G401 (cell line): ENCODE measurements at places on chromosomes 5 and 9.
A peak's percentile ranks its signal among the peaks of the same experiment; 100 is the strongest.

- DNase-seq, result no peak
Observed at GRCh38 chr5:32690153-32690552, 21.0 kb upstream of the NPR3 start.

- no peak for DNase-seq
Observed at GRCh38 chr9:77562019-77562748, 85.9 kb downstream of the GNA14 start.

DNA sequence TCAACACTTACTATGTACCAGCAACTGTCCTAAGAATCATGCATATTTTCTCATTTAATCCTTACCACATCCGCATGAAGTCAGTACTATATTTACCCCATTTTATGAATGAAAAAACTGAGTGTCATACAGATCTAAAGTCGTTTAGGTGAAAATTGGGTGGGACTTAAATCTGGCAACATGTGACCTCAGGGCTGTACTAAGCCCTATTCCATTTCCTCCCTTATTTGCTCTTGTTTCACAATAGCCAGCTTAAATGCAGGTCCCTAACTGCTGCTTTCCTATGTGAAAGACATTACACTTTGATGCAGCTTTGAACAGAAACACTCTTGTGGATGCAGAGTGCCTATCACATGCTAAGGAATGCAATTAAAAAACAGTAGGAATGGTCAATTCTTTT lies 2.5 kb upstream of the RAB14 start:
- no peak for DNase-seq

DNA sequence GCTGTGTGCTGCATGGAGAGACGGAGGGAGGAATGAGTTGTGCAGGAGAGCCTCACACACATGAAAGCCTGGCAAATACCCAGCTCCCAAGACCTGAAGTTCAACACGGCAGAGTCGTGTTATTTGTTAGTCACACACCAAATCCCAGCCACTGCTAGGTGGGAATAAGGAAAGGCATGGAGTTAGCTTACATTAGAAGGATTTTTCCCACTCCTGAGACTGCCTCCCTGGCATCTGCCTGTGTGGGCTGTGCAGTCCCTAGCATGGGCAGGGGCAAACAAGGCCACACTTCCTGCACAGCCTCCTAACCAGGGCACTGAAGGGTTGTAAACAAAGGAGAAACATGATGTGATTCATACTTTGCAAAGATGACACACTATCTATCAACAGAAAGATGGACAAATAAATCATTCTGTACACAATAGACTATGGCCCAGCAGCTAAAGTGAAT lies 306.8 kb downstream of the SPOCK1 start:
- peak; percentile 58 for DNase-seq

GRCh38 chr5:143567583-143568504 lies 164.4 kb upstream of the NR3C1 start:
- no peak for DNase-seq

GRCh38 chr5:179559284-179560252 lies 9.2 kb downstream of the RUFY1 start:
- DNase-seq, result peak; percentile 100

DNA sequence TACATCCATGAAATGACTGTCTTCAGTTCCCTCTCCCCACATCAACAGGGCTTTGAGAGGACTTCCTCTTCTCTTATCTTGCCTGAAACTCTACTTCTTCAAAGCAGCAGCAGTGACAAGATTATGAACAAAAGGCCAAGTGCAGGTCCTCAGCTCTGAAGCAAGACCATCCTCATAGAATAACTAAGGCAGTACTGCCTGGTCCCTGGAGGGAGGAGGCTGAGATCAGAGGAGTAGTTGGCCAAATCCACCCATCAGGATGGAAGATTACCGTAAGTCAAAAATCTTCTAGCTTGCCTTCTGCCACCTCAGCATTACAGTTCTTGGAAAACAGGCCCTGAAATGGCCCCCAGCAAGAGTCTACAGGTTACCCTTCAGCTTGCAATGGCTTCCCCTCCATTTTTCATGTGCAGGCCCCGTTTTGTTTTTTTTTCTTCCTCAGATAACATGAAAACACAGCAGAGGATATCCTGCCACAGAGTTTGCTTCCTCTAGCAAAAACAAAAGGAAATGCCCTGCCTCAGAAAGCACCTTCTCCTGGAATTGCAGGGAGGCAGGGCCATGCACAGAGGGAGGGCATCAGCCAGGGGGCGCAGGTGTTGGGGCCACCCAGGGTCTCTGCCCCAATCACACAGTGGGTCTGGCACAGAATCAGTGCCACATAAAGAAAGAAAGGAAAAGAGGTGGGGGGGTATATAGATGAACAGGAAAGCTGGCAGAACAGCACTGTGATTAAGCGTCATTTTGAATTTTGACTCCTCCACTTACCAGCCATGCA lies 40.0 kb downstream of the KLHL3 start:
- DNase-seq, result no peak

GRCh38 chr5:148446611-148447010 lies 62.9 kb downstream of the FBXO38 start:
- DNase-seq, result no peak

GRCh38 chr9:69232135-69232534 lies 58.1 kb downstream of the TJP2 start:
- DNase-seq, result no peak

GRCh38 chr5:180143656-180144364 lies 65.2 kb downstream of the RASGEF1C start:
- DNase-seq, result no peak

GRCh38 chr9:125831054-125831453 lies 83.9 kb downstream of the PBX3 start:
- no peak for DNase-seq

GRCh38 chr5:83718195-83718825 lies 2.3 kb downstream of the HAPLN1 start:
- peak; percentile 83 for DNase-seq

DNA sequence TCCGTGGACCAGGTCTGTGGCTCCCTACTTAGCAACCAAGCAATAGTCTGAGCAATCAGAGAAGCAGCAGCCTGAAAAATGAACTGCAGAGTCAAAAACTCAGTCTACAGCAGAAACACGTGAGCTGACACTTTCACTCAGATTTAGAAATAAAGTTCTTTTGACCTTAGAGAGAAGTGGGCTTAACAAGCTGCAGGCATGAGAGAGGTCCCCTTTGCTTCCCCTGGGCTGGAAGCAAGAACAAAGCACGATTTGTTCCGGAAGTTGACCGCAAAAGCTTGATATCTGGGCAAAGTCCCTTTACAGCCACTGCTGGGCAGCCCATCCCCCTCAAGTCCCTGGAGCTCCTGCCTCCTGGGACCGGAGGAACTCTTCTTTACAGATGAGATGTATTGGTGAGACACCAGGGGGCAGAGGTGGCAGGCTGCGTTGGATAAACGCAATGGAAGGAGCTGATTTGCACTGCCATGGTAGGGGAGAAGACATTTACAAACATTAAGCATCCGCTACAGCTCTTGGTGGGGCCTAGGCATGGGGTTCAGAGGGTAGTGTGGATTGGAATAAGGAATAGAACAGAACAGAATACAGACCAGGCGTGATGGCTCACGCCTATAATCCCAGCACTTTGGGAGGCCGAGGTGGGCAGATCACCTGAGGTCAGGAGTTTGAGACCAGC lies 5.8 kb upstream of the SOWAHA start:
- DNase-seq, result no peak

DNA sequence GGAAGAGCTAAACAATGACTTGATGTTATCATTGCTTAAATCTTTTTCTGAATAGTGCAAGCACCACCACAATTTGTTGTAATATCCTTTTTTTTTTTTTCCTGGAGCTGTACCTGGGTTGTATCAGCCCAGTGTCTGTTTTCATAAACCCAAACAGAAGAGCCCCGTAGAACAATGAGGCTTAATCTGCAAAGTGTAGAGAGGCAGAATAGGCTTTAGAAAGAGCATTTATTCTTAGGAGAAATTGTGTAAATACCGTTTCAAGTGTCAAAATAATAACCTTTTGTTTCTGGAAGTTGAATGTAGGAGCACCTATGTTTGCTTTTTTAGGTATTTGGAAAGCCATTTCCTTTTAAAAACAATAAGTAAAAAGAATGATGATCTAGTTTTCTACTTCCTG lies 26.4 kb downstream of the RGS7BP start:
- DNase-seq, result no peak

DNA sequence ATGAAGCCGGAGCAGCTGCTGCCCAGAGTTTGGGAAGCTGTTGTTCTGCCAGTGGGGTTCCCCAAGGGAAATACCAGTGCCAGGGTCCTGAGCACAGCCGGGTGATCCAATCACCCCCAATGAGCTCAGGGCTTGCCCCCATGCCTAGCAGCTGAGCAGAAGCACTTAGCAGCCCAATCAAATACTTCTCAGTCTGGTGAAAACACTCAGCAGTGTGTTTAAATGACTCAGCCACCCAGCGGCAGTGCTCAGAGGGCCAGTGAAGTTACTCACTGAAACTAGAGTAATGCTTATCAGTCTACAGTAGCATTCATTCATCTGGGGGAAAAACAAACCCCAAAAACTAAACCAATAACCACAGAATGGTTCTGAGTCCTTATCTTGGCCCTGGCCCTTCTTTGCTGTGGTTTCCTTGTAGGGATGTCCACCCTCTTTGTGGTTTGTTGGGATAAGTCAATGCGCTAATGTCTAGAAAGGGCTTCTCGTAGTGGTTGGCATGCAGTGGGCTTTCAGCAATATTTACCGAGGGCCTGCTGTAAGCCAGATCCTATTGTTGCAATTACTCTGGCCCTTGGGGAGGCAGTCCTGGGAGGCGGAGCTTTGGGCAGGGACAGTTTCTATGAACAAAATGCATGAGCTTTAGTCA lies 43.1 kb downstream of the LHX2 start:
- no peak for DNase-seq

DNA sequence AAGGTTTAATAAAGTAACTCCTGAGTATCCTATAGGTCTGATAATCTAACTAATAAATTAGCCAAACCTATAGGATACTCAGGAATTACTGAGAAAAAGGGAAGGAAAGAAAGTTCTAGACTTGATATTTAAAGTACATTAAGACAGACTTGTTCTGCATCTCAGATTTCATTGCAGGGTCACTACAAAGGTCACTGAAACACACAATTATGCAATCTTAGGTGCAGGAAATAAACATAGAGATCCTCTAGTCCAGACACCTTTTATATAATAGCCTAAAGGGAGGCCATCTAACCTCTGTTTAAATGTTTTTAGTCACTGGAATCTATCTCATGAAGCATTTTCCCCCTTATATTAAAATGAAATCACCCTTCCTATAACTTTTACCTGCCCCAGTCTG lies 1215.7 kb downstream of the MAT2B start:
- DNase-seq, result no peak

- no peak for DNase-seq
Observed at GRCh38 chr5:180153991-180154390, 55.0 kb downstream of the RASGEF1C start.

DNA sequence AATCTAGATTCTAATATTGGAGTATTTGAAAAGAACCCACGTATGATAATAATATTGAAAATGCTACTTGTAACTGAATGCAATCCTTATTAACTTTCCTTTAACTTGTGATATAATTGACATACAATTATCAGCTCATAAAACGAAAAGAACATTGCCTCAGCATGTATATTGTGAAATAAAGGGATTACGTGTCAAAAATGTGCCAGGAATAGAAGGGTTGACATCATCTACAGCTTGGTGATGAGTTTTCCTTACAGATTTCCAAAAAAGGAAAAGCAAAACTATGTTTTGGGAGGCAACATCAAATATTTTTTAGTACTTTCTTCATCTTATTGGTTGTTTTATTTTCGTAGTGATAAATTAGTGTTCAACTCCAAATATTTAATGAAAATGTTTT lies 266.0 kb upstream of the PTGER4 start:
- DNase-seq, result no peak

- no peak for DNase-seq
Observed at GRCh38 chr9:133200631-133201030, 8.4 kb downstream of the OBP2B start.

DNA sequence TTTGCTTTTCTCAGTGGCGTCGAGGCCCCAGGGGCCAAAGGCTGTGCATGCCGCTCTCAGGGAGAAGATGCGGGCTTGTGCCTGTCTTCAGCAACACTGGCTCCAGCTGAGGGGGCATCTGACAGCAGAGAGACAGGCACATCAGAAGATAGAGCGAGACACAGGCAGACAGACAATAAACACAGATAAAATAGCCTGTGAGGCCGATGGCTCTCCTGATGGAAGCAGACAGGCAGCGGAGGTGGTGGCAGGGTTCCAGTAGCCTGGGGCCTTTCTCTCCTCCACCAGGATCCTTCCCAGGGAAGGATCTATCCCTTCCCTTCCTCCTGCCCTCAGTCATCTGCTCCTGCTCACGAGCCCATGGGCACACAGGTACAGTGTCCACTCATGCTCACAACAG lies 16.6 kb upstream of the UNC5A start:
- DNase-seq, result peak; percentile 79

DNA sequence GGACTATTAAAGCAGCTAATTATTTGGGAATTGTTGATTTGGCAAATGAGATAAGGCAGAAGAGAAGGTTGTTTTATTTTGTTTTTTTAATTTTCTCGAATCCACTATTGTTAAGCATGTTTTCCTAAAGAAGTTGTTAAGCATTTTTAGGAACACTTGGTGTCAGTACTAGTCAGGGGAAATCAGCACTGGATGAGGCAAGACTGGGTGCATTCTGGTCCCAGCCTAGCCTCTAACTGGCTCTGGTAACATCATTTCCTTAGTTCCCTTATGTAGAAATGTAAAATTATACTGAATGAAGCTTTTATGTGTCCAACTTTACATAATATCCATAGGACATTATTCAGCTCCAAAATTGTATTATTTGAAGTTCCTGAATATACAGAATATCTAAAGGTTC lies 196.1 kb downstream of the PCSK5 start:
- no peak for DNase-seq

DNA sequence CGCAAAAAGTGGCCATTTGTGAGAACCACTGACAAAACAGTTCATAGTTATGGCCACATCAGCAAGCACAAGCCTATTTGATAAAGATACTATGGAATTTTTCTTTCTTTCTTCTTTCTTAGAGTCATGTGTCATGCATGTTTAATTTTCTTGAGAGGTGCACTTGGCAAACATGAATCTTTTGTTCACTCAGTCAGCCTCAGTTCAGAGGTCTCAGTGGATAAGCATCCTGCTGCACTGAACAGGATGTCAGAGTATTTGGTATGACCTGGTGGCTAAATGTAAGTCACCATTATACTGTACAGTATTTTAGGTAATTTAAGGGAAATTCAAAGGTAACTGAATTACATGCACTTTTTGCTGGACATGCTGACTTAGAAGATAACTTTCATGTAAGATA lies 5.4 kb downstream of the NNT start:
- no peak for DNase-seq

- no peak for DNase-seq
Observed at GRCh38 chr9:86966852-86967511, 19.7 kb upstream of the GAS1 start.

DNA sequence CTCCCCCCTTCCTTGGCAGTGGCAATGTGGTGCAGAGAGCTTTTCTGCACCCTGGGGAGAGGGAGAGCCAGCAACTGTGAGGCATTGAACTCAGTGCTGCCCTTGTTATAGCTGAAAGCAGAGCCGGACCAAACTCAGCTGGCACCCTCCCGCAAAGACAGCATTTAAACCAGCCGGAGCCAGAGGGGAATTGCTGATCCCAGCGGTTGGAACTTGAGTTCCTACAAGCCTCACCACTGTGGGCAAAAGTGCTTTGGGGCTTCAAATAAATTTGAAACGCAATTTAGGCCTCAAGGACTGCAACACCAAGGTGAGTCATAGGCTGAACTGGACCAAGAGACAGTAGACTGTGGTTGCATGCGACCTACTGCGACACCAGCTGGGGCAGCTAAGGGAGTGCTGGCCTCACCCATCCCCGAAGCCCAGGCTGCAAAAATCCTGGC lies 207.6 kb upstream of the CDKN2B start:
- DNase-seq, result no peak

GRCh38 chr5:139394123-139394653 lies 716 bp downstream of the PROB1 start:
- no peak for DNase-seq
